ENCODE measurements at places on chromosomes 3 and 15.

DNA sequence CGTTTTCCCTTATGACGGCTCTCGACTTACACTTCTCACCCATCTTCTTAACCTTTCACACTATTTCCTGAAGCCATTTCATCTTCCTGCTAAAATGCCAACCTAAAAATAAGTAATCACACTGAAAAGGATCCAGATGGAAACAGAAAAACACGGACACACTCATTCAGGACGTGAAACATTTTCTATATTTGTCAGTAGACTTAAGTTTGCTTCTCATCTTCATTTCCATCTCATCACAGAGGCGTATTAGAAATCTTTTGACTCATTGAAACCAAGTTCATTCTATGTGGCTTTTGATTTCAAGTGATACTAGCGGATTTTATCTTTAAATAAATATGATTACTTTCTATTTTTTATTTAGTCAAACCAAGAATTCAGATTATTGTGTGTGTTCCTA is 27.4 kb upstream of the DLG1 start:
- no peak for DNase-seq
- H3K36me3 ChIP-seq, result no peaks in the 10 kb centered on the region
- H3K27me3 ChIP-seq, result no peaks in the 10 kb centered on the region
- peaks cover 7% of the 10 kb centered on the region for H3K4me1 ChIP-seq
- H3K4me3 ChIP-seq, result no peak overlapping the region

- H3K27me3 ChIP-seq, result no peaks in the 10 kb centered on the region
- H3K36me3 ChIP-seq, result no peaks in the 10 kb centered on the region
- peak overlapping the region; percentile 28 for H3K4me3 ChIP-seq
- DNase-seq, result no peak
These were observed 28.4 kb downstream of the P3H2 start for GRCh38 chr3:190092250-190092649.

DNA sequence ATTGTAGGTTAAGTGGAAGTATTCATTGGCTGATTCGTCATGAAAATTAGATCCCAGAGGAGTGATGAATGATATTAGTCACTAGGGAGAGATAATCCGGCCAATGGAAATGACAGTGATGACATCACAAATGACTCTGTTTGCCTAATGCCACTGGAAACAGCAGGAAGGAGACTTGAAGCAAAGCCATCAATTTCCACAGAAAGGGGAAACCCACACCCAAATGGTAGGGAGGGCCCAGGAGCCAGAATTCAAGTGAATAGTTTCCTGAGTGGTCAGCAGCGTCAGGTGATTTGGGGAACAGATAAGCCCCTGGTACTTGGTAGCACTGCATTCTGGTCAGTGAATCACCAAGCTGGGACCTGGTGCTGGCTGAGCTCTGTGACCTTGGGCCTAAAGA is 3.3 kb upstream of the ADAMTS9 start:
- H3K27me3 ChIP-seq, result no peaks in the 10 kb centered on the region
- H3K27ac ChIP-seq, result no peak overlapping the region
- DNase-seq, result no peak

DNA sequence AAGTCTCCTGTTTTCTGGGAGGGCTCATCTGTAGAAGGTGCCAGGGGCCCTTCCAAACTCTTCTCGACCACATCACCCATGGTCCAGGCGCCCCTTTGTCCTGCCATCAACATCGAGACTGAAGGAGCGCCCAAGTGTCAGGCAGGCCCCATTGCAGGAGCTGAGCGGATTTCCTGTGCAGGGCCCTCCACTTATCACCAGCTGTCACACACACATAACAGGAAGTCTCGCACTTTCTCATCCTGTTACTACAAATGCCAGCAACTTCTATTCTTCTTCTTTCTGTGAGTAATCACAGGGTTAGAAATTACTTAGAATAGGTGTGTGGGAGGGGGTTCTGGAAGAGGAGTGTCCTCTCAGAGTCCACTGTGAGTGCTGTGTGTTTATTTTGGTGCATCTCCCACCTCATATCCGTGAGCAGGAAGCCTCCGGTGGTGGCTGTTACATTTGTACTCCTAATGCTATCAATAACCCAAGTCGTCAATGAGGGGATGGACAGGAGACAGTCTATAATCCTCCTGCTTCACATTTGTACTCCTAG is at the start of gene KLHL6:
Gene KLHL6 (minus strand): TSS at position 166 of the 541 bp plus-strand sequence. CDS start 53 bp downstream, at position 113.
- H3K27ac ChIP-seq, result no peak within 1 kb of the TSS
- H3K27me3 ChIP-seq, result no peaks in the 10 kb centered on the region
- no peak within 1 kb of the TSS for H3K4me3 ChIP-seq

- no peaks in the 10 kb centered on the region for H3K27me3 ChIP-seq
- DNase-seq, result no peak
- no peaks in the 10 kb centered on the region for H3K36me3 ChIP-seq
- H3K4me3 ChIP-seq, result no peak overlapping the region
- H3K27ac ChIP-seq, result no peak overlapping the region
These were observed 58.4 kb upstream of the LRTM1 start for GRCh38 chr3:54986294-54986693.

DNA sequence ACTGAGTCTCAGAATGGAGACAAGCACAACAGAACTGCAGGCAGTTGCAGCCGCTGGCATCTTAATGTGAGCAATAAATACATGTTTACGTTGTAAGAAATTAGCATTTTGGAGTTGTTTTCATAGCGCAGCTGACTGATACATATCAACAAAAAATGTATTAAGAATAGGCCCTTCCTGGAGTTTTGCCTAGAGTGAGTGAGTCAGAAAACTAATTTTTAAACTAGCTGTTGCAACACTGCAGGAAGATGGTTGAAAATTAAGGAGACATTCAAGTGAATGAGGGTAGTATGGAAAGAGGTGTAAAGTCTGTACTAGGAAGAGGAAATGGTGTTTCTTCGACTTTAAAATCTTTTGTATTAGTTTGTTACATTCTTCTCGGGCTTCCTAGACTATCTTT is 39.6 kb upstream of the TIMP4 start:
- H3K4me3 ChIP-seq, result no peak overlapping the region
- H3K4me1 ChIP-seq, result peaks cover 33% of the 10 kb centered on the region
- H3K27ac ChIP-seq, result no peak overlapping the region

GRCh38 chr3:196793246-196793645 is 53.6 kb downstream of the PAK2 start:
- H3K27ac ChIP-seq, result peak overlapping the region; percentile 91
- DNase-seq, result no peak
- H3K4me1 ChIP-seq, result peaks cover 28% of the 10 kb centered on the region
- peaks cover 5% of the 10 kb centered on the region for H3K36me3 ChIP-seq
- H3K4me3 ChIP-seq, result no peak overlapping the region

- no peak for DNase-seq
- no peaks in the 10 kb centered on the region for H3K27me3 ChIP-seq
- peaks cover 66% of the 10 kb centered on the region for H3K4me1 ChIP-seq
- H3K36me3 ChIP-seq, result no peaks in the 10 kb centered on the region
These were observed 124.4 kb upstream of the MEF2A start for GRCh38 chr15:99441444-99441800.

- DNase-seq, result no peak
- peaks cover 28% of the 10 kb centered on the region for H3K4me1 ChIP-seq
- no peak overlapping the region for H3K27ac ChIP-seq
These were observed 181.2 kb upstream of the MME start for GRCh38 chr3:154898916-154899315.

- peak overlapping the region; percentile 23 for H3K4me3 ChIP-seq
- peaks cover 79% of the 10 kb centered on the region for H3K4me1 ChIP-seq
- peak overlapping the region; percentile 83 for H3K27ac ChIP-seq
- peaks cover 17% of the 10 kb centered on the region for H3K36me3 ChIP-seq
These were observed 52.4 kb downstream of the VGLL3 start for GRCh38 chr3:86938416-86939105.

DNA sequence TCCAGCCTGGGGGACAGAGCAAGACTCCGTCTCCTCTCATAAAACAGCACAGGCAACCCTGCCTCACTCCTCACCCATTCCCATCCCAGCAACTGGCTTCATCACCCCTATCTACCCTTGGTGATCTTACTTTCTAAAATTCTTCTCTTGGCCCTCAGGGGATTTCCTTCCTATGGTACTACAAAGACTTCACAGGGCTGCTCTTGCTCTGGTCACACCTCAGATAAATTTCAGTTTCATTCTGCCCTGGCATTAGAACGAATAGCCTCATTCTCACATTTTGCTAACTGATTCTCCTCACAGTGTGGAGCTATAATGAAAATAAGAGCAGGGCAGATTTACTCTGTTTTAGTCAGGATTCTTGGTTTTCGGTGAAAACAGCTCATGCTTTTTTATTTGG is 22.1 kb upstream of the CRBN start:
- peaks cover 3% of the 10 kb centered on the region for H3K4me1 ChIP-seq
- H3K27ac ChIP-seq, result no peak overlapping the region
- H3K4me3 ChIP-seq, result no peak overlapping the region
- H3K27me3 ChIP-seq, result peaks cover 27% of the 10 kb centered on the region

Measured in chondrocyte (in vitro differentiated cells).